ENCODE measurements at places on chromosomes 1 and 21.

- DNase-seq = no peak
These were observed 273.3 kb downstream of the OLFM3 start for GRCh38 chr1:101723415-101723814.

DNA sequence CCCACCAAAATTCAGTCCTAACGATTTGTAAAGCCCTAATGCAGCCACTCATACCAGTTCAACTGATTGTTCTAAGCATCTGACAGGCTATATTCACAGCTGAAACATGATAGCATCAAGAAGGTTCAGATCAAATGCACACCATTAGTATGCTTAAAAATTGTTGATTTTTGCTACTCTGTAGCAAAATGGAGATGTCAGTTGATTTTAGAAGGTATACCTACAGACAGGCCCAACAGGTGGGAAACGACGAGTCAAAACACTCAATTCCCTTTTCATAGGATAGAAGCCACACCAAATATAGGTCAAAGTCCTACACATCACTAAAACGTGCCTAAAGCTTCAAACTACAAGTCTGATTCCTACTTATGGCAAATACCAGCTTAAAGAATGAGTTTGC is 6.7 kb downstream of the SFPQ start:
- no peak for DNase-seq

- DNase-seq = no peak
These were observed 33.9 kb downstream of the YTHDF2 start for GRCh38 chr1:28770601-28771165.

GRCh38 chr21:31480228-31480627 is 136.2 kb upstream of the TIAM1 start:
- DNase-seq = no peak

- DNase-seq = no peak
These were observed 138.0 kb upstream of the CD34 start for GRCh38 chr1:208048904-208049303.

DNA sequence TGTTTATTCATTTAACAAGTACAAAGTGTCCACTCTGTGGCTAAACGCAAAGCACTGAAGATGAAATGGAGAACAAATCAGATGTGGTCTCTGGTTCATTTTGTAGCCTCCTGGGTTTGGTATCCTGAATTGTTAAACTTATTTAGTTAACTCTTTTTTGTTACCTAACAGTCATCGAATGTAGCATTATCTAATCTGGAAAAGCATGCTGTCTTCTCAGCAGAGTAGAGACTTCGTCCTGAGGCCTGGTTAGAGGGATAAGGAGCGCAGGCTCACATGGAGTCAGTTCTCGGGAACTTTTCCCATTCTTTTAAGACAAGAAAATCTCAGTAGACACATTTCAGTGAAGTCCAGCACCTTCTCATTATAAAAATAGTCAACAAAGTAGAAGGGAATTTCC is 33.1 kb upstream of the SH3D21 start:
- DNase-seq = no peak

- DNase-seq = no peak
These were observed 137.5 kb downstream of the NOS1AP start for GRCh38 chr1:162206749-162207635.

DNA sequence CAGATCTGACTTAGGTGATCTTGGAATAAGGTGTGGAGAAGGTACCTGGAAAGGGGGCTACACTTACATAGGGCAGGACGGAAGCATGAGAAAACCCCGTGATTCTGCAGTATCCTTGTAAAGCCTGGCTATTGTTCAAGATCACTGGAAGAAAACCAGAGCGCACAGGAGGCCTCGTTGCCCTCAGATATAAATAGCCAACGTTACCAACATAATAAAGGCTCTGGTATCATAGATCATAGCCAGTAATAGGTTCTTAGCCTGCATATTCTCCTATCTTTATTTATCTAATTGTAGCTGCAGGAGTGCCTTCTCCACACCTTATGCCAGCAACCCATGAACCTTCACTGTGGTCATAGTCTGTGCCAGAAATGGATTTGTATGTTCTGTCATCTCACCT is 35.9 kb upstream of the MPZL1 start:
- DNase-seq = no peak

- no peak for DNase-seq
These were observed 56.7 kb downstream of the OVGP1 start for GRCh38 chr1:111370871-111371270.

DNA sequence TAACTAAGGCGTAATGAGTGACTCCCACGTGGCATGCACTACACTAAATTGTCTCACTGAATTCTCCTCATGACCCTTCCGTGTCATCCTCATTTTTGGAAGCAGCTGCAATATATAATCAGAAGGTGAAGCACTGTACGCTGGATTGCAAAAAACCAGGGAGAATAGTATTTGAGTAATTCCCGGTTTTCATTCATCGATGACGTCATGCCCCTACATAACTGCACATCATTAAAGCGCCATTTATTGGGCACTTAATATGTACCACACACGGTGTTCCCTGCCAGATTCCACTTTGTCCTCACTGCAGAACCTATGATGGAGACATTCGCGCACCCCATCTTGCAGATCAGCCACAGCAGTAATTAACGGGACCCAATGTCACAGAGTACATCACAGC is 41.0 kb downstream of the DHRS3 start:
- no peak for DNase-seq

- no peak for DNase-seq
These were observed 83.5 kb downstream of the INTS7 start for GRCh38 chr1:211951856-211952255.

DNA sequence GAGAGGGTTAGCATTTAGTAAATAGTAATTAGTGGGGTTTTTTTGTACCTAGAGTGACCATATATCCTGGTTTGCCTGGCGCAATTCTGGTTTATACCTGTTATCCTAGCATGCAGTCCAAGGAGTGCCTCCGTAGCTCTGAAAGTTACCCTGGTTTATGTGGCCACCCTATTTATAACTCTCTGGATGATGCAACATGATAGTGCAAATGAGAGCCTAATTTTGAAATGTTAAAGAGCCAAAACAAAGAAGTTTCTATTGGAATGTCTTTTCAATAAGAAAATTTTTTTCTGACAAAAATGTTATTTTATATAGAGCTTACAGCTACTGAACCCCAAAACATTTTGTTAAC is 5.7 kb downstream of the AHCYL1 start:
- no peak for DNase-seq

DNA sequence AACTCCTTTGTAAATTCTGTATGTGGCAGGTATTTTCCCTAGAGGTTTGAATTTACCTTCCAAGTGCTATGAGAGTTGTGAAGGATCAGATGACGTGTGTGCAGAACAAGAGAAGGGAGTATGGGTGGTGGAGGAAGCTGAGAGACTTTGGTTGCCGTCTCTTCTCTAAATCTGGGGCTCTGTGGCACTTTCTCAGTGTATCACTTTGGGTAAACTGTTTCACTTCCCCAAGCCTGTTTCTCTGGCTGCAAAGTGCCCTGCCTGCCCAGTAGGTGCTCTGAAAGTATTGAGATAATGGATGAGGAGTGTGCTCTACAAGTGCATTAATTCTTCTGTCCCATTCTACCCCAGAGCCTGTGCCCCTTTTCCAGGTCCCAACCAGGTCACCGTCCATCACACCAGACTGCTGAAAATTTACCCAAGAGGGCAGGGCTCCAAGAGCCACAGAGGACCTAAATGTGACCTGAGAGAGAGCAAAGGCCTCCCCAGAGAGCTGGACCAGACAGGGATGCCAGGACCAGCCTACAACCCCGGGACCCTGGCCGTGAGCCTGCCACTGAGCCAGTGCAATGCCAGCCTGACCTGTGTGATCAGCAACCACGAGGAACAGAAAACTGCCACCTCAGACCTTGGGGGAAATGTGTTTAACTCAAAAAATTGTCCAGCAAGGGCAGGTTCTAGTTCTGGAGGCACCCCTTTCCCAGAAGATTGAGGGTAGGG is 131.6 kb upstream of the ETV3 start:
- no peak for DNase-seq

DNA sequence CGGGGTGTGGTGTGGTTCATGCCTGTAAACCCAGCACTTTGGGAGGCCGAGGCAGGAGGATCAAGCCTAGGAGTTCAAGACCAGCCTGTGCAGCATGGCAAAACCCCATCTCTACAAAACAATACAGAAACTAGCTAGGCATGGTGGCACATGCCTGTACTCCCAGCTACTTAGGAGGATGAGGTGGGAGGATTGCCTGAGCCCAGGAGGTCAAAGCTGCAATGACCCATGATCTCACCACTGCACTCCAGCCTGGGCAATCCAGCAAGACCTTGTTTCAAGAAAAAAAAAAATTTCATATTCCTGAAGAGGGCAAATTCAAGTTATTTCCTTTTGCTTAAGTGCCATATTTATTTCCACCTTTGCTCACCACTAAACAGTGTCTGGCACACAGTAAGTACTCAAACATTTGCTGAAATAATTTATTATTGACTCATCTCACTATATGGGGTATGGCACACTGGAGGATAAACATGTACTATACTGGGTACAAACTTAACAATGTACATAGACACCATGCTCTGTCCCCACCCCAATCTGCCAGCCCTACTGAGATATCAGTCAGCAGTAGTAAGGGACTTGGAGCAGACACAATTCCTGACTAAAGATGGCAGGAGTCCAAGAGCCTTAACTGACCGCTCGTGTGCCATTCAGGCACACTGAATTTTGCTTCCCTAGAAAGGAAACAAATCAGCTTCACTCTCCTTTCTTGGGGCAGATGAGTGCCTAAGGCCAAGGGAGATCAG is 15.5 kb downstream of the MEAF6 start:
- no peak for DNase-seq

DNA sequence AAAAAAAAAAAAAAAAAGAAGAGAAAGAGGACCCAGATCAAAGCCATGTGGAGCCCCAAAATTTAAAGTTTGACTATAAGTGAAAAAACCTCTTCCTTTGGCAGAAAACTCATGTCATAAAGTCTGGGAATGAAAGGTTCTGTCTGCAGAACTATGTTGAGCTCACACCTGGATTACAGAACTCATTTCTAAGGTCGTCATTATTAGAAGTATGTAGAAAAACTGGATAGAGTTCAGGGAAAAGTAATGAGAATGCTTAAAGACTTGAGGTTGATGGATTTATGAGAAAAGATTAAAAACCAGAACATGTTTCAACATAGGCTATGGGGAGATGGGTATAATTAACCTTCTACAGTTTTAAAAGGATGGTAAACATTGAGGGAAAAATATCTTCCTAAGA is 90.7 kb upstream of the COL11A1 start:
- no peak for DNase-seq

- DNase-seq = no peak
These were observed 96.2 kb upstream of the CHODL start for GRCh38 chr21:18148401-18148800.

GRCh38 chr21:42558846-42559245 is 45.2 kb downstream of the SLC37A1 start:
- no peak for DNase-seq

DNA sequence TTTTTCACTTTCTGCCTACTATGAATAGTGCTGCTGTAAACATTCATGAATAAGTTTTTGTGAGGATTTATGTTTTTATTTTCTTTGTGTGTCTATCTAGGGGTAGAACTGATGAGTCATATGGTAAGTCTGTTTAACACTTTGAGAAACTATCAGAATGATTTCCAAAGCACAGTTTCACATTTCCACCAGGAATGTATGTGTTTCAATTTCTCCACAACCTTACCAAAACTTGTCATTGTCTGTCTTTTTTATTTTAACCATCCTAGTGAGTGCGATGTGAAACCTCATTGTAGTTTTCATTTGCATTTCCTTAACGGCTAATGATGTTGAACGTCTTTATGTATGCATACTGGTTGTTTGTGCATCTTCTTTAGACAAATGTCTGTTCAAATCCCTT is 23.5 kb downstream of the RNASEL start:
- no peak for DNase-seq

GRCh38 chr21:19640964-19641363 is 1237.4 kb upstream of the TMPRSS15 start:
- no peak for DNase-seq

DNA sequence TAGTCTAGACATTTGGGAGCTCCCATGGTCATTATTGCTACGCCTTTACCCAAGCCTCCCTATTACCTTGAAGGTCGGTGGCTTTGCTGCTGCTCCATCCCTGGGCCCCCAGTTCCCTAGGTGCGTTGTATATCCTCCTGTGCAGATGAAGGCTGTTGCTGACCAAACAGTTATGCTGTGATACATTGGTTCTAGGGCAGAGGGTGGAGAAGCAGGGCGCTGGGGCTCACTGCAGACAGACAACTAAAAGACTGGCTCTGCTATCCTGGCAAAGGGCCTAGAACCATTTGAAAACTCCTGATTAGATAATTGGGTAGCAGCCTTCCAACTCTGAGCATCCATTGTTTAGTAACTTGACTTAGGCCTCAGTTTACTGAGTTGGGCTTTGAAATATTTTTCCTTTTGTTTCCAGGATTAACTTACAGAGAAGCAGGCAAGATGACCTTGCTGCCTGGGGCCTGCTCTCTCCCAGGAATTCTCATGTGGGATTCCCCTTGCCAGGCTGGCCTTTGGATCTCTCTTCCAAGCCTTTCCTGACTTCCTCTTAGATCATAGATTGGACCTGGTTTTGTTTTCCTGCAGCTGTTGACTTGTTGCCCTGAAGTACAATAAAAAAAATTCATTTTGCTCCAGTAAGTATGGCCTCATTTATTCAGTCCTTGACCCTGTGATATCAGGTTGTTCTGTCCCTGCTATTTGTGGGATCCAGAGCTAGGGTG is 15.5 kb downstream of the CHI3L2 start:
- no peak for DNase-seq

- no peak for DNase-seq
These were observed 7.0 kb upstream of the AUNIP start for GRCh38 chr1:25866288-25866687.

DNA sequence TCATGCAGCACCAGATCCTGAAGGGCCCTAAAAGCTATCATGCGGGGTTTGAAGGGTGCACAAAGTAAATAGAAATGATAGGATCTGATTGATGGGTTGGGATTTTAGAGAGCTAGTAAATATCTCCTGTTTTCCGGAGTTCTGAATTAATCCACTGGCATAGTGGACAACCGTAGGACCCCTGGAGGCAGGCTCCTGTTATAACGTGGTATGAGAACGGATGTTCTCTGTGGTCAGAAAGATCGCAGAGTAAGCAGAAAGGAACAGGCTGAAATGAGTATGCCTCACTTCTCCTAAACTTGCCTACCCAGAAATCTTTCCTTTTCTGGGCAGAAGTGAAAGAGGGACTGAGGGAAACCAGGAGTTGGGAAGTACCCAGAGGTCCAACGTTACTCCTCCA is 470.8 kb downstream of the AJAP1 start:
- DNase-seq = no peak
